ENCODE measurements at places on chromosomes 11 and 22.

- DNase-seq: no peak
Measured at GRCh38 chr11:105139669-105140068, at the start of gene CARD18. Gene CARD18, minus strand, starts transcription at chr11:105139769. Its CDS starts 43 bp downstream, at chr11:105139726.

DNA sequence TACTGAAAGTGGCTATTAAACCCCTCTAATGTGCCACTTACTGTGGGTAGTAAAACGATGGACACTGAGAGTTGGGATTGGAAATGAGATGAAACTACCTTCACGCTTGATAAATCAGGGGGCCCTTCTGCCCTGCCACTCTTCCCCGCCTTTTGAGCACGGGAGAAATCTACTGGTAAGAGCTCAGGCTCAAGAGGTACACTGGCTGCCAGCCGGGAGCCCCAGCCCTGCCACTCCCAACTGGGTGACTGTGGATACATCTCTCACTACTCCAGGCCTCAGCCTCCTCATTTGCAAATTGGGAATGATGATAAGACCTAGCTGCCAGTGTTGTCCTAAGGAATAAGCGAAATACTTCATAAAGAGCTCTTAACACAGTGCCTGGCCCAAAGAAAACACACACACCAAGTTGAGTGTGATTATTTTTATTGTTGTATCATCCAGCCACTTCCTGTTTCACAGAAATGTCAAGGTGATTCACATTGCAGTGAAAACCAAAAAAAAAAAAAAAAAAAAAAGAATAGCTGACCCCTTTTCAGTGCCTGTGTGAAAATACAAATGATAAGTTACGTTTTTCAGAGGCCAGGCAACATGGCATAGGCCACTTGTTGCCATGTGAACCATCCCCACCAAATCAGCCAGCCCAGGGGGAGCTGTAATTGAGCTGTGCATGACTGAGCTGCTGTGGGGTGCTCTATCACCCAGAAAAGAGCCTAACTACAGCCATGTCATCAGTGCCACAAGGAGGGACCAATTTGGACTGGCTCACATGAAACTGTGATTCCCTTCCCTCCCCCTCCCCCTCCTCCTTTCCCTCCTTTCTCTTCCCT, 4.4 kb upstream of the ZNRD2 start:
- DNase-seq: no peak

GRCh38 chr11:13771151-13771550, 102.7 kb downstream of the FAR1 start:
- no peak for DNase-seq

- no peak for DNase-seq
Measured at GRCh38 chr11:45538939-45539338, 126.5 kb downstream of the CHST1 start.

GRCh38 chr11:121132211-121132976, 31.4 kb downstream of the TECTA start:
- no peak for DNase-seq

Data from activated T-helper 1 cell treated with Interleukin-2 at 50 U/mL for 16 hours (primary cell).